Activated CD8-positive, alpha-beta T cell treated with anti-CD3 and anti-CD28 coated beads for 36 hours (primary cell): ENCODE measurements at places on chromosomes 13 and 19. TPM values are rescaled to one million over a fixed set of nuclear protein-coding genes. Genes with fewer than 3 reads are reported as not detected.

SIGLEC12 gene
- 0.43 TPM for total RNA-seq

NOVA2 gene
- not detected for total RNA-seq

MYDGF gene
- 62.1 TPM for total RNA-seq

KLHL1 gene
- total RNA-seq, result not detected

- peaks cover 35% of the 10 kb centered on the region for H3K4me1 ChIP-seq
- H3K36me3 ChIP-seq, result no peaks in the 10 kb centered on the region
- no peak overlapping the region for H3K27ac ChIP-seq
- peaks cover 3% of the 10 kb centered on the region for H3K27me3 ChIP-seq
Measured at GRCh38 chr13:44298314-44298713, 75.3 kb upstream of the SERP2 start.

DNA sequence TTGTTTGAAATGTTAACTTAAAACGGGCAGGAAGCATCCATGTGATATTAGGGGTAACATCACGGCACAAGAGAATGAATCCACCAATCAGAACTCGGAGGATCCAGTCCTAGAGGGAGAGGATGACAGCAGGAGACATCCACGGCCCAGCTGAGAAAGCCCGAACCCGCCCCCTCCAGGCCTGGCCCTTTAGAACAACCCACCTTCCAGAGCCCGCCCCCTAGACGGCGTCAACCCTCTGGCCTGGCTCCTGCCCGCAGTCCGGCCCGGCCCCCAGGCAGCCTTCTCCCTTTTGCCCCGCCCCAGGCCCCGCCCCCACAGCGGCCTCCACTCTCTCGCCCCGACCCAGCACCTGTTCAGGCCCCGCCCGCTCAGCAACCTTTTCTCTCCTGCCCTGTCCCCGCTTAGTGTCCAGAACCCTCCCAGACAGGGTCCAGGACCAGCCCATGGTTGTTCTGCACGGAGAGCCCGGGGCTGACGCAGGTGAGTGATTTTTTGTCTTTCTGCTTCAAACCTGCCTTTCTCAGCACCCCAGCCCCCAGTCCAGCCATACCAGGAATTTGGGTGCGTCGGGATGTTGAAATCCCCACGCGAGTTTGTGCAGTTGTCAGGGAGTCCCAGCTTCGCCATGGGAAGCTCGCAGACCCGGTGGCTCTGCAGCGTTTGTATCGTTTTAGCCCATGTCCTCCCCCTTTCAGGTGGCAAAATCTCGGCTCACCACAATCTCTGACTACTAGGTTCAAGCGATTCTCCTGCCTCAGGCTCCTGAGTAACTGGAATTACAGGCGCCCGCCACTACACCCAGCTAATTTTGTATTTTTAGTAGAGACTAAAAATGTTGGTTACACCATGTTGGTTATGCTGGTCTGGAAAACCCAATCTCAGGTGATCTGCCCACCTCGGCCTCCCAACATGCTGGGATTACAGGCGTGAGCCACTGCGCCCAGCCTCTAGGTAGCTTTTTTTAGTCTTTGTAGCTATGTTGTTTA lies 16.1 kb downstream of the ZNF816 start:
- peaks cover 30% of the 10 kb centered on the region for H3K36me3 ChIP-seq
- H3K27me3 ChIP-seq, result no peaks in the 10 kb centered on the region
- H3K4me3 ChIP-seq, result no peak overlapping the region
- peaks cover 3% of the 10 kb centered on the region for H3K4me1 ChIP-seq
- no peak overlapping the region for H3K27ac ChIP-seq

DNA sequence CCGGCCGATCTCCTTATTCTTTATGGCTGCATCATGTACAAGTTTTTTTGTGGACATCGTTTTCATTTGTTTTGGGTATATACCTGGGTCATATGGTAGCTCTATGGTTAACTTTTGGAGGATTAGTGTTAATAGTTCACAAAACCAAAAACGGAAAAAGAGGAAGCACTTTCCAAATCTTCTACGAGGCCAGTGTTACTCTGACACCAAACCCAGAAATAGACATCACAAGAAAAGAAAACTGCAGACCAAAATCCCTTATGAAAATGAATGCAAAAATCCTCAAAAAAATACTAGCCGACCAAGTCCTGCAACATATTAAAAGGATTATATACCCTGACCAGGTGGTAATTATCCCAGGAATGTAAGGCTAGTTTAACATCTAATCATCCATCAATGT lies 29.8 kb downstream of the ADGRE2 start:
- H3K4me1 ChIP-seq, result no peaks in the 10 kb centered on the region
- DNase-seq, result no peak
- H3K36me3 ChIP-seq, result no peaks in the 10 kb centered on the region
- H3K27ac ChIP-seq, result no peak overlapping the region
- no peak overlapping the region for H3K4me3 ChIP-seq
- H3K27me3 ChIP-seq, result no peaks in the 10 kb centered on the region

DNA sequence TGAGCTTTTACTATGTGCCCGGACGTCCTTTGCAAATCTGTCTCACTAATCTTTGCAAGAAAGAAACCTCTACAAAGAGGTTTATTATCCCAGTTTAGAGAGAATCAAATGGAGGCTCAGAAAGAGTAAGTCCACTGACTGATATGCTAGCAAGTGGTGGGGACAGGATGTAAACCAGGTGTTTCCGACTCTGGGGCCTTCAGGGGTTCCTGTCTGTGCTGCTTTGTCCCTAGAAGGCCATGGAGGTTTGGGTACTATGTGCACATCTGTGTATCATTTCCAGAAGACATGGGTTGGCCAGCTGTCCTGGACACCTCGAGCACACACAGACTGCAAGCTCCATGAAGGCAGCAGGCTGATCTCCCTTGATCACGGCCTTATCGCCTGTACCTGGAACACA lies 1.2 kb upstream of the KPTN start:
- peaks cover 13% of the 10 kb centered on the region for H3K36me3 ChIP-seq
- H3K4me1 ChIP-seq, result peaks cover 36% of the 10 kb centered on the region
- peak overlapping the region; percentile 99 for H3K27ac ChIP-seq
- H3K4me3 ChIP-seq, result peak overlapping the region; percentile 85

GRCh38 chr13:66159511-66159910 lies 1070.6 kb downstream of the PCDH9 start:
- H3K27ac ChIP-seq, result no peak overlapping the region
- H3K27me3 ChIP-seq, result no peaks in the 10 kb centered on the region

GRCh38 chr13:51856027-51856736 lies 5.6 kb upstream of the CCDC70 start:
- DNase-seq, result no peak
- no peak overlapping the region for H3K4me3 ChIP-seq
- peaks cover 3% of the 10 kb centered on the region for H3K27me3 ChIP-seq
- no peak overlapping the region for H3K27ac ChIP-seq
- peaks cover 2% of the 10 kb centered on the region for H3K4me1 ChIP-seq
- no peaks in the 10 kb centered on the region for H3K36me3 ChIP-seq

- peak within 1 kb of the TSS; percentile 75 for H3K4me3 ChIP-seq
- H3K27me3 ChIP-seq, result peaks cover 9% of the 10 kb centered on the region
- no peaks in the 10 kb centered on the region for H3K36me3 ChIP-seq
- H3K27ac ChIP-seq, result peak within 1 kb of the TSS; percentile 72
- DNase-seq, result peak; percentile 47
Measured at GRCh38 chr19:41928221-41928683, at the start of gene ERFL. ERFL (minus strand) TSS chr19:41928449; CDS start chr19:41912919, 15,530 bp downstream.

- H3K27ac ChIP-seq, result no peak overlapping the region
- H3K4me3 ChIP-seq, result no peak overlapping the region
- peaks cover 18% of the 10 kb centered on the region for H3K4me1 ChIP-seq
- H3K36me3 ChIP-seq, result peaks cover 28% of the 10 kb centered on the region
Measured at GRCh38 chr19:41577833-41578232, 1.9 kb downstream of the CEACAM21 start.

- no peak for DNase-seq
- no peaks in the 10 kb centered on the region for H3K36me3 ChIP-seq
- H3K27ac ChIP-seq, result no peak overlapping the region
- H3K4me3 ChIP-seq, result no peak overlapping the region
- H3K27me3 ChIP-seq, result no peaks in the 10 kb centered on the region
Measured at GRCh38 chr13:66940113-66940512, 290.0 kb downstream of the PCDH9 start.

- peaks cover 22% of the 10 kb centered on the region for H3K4me1 ChIP-seq
- DNase-seq, result no peak
- peaks cover 28% of the 10 kb centered on the region for H3K27me3 ChIP-seq
Measured at GRCh38 chr19:5803441-5803751, 1.5 kb upstream of the NRTN start.

GRCh38 chr13:51342706-51343105 lies 3.2 kb downstream of the SERPINE3 start:
- no peaks in the 10 kb centered on the region for H3K27me3 ChIP-seq
- H3K36me3 ChIP-seq, result no peaks in the 10 kb centered on the region
- no peak for DNase-seq
- H3K4me3 ChIP-seq, result no peak overlapping the region
- H3K27ac ChIP-seq, result no peak overlapping the region
- no peaks in the 10 kb centered on the region for H3K4me1 ChIP-seq

DNA sequence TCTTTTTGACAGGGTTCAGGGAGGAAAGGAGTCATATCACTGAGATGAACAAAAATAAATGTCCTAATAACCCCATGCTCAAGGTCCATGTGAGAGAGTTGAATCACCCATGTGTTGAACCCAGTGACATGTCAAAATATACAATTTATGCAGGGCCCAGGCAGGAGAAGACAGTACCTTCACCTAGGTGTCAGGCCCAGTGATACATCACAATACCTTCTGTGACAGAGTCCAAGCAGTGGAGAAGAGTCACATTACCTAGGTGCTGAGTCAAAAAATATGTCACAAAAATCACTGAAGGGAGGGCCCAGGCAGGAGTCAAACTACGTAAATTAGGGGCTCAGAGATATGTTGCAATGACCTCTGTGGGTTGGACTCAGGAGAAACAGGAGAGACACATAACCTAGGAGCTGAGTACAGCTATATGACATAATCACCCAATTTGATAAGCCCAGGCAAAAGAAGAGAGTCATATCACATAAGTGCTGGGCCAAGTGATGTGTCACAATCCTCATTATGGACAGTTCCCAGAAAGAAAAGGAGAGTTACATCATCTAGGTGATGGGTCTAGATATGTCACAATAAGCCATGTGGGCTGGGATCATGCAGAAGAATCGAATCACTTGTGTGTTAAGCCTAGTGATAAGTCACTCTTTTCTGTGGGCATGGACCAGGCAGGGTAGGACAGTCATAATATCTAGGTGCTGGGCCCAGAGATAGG lies 13.8 kb upstream of the ZNF724 start:
- H3K27ac ChIP-seq, result peak overlapping the region; percentile 48
- H3K4me1 ChIP-seq, result peaks cover 9% of the 10 kb centered on the region
- peaks cover 61% of the 10 kb centered on the region for H3K36me3 ChIP-seq
- peak; percentile 30 for DNase-seq
- no peaks in the 10 kb centered on the region for H3K27me3 ChIP-seq
- H3K4me3 ChIP-seq, result no peak overlapping the region

DNA sequence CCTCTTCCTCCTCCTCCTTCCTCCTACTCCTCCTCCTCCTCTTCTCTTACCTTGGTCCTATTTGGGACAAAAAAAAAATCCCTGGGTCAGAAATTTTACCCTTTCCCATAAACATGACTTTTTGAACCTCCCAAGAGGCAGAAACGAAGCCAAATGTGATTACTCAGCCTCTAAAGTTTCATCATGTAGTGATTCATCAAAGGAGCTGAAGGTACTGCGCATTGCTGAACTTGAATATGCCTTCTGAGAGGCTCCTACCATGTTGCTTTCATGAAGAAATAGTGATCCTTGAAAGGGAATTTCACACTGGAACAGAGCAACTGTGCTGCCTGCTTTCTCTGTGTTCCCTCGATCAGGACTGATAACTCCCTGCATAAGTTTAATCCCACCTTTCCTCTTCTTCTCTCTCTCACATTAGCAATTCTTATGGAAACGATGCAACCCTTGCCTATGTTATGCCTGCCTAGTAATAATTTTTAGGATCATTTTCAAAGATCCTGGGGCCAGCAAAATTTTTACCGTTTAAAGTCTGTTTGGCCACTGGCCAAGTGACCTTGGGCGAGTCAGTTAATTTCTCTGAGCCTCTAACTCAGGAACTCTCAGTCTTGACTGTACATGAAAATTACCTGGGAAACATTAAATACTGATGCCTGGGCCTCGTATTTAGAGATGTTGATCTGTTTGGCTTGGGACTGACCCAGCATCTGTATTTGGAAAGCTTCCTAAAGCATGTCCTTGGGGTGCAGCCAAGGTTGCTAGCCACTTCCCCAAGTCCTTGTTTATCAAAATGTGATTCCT lies 149.5 kb downstream of the DCT start:
- peaks cover 7% of the 10 kb centered on the region for H3K36me3 ChIP-seq
- H3K27me3 ChIP-seq, result peaks cover 21% of the 10 kb centered on the region
- DNase-seq, result no peak
- H3K4me1 ChIP-seq, result peaks cover 56% of the 10 kb centered on the region
- H3K4me3 ChIP-seq, result no peak overlapping the region

GRCh38 chr13:99844421-99844820 lies 127.1 kb downstream of the ZIC5 start:
- H3K4me1 ChIP-seq, result no peaks in the 10 kb centered on the region
- no peak overlapping the region for H3K4me3 ChIP-seq
- H3K27ac ChIP-seq, result no peak overlapping the region
- no peak for DNase-seq

DNA sequence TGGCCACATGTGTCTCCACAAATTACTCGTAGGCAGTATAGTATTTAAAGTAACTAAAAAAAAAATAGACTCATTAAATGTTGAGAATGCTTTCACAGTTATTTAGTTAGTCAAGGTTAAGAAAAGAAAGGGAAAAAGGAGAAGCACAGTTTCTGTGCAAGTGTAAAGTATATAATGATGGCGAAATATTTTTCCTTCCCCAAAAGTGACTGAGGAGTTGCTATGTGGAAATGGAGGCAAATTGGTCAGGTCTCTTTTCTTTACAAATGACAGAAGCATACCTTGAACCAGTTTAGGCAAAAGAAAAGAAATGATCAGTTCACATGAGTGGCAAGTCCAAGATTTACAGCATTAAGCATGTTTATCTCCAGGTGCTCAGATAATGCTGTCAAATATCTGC lies 18.0 kb downstream of the CSNK1A1L start:
- H3K4me1 ChIP-seq, result no peaks in the 10 kb centered on the region
- no peak overlapping the region for H3K27ac ChIP-seq
- H3K27me3 ChIP-seq, result peaks cover 3% of the 10 kb centered on the region

DNA sequence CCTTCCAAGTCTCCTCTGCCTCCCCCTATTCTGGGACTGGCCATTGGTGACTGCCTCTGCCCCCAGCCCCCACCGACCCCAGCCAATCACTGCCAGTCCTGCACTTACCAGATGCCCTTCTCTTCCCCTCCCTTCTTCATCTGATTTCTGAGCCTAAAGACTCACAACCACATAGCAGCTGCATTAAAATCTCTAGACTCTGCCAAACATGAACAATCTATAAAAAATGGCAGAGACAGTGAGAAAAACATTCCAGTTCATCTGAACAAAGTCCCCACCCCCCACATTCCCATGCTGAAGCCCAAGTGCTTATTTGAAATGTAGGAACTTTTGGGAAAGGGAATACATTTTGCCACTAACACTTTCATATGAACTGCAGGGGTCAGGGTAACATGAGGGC lies 60.8 kb downstream of the KCTD12 start:
- H3K4me3 ChIP-seq, result no peak overlapping the region
- no peaks in the 10 kb centered on the region for H3K36me3 ChIP-seq
- H3K27me3 ChIP-seq, result peaks cover 3% of the 10 kb centered on the region
- H3K27ac ChIP-seq, result no peak overlapping the region

GRCh38 chr13:110319774-110320509 lies 12.9 kb downstream of the COL4A2 start:
- H3K4me3 ChIP-seq, result no peak overlapping the region
- H3K4me1 ChIP-seq, result peaks cover 4% of the 10 kb centered on the region
- H3K27me3 ChIP-seq, result peaks cover 28% of the 10 kb centered on the region
- H3K27ac ChIP-seq, result no peak overlapping the region
- H3K36me3 ChIP-seq, result no peaks in the 10 kb centered on the region
- DNase-seq, result peak; percentile 48

GRCh38 chr19:44698492-44699201 lies at the start of gene CEACAM16:
CEACAM16 (plus strand) TSS chr19:44699151; CDS start chr19:44701457, 2,306 bp downstream.
- H3K4me3 ChIP-seq, result no peak within 1 kb of the TSS
- peaks cover 6% of the 10 kb centered on the region for H3K4me1 ChIP-seq
- no peaks in the 10 kb centered on the region for H3K36me3 ChIP-seq
- H3K27ac ChIP-seq, result no peak within 1 kb of the TSS

- no peak overlapping the region for H3K4me3 ChIP-seq
- no peaks in the 10 kb centered on the region for H3K4me1 ChIP-seq
- DNase-seq, result no peak
- no peaks in the 10 kb centered on the region for H3K36me3 ChIP-seq
Measured at GRCh38 chr19:40411125-40411842, 1.9 kb downstream of the PRX start.
